Stimulated activated CD8-positive, alpha-beta memory T cell treated with anti-CD3 and anti-CD28 coated beads, Interleukin-2, amount 100 ng/mL, for 48 hours (primary cell): ENCODE measurements at places on chromosomes 2 and 18.

GRCh38 chr2:2836343-2837070, 505.4 kb upstream of the MYT1L start:
- DNase-seq: no peak

- DNase-seq: no peak
Measured at GRCh38 chr2:127608061-127609030, 37.6 kb upstream of the GPR17 start.

- DNase-seq: no peak
Measured at GRCh38 chr18:711310-711656, 1.1 kb downstream of the ENOSF1 start.

- DNase-seq: no peak
Measured at GRCh38 chr2:67055387-67056304, 341.5 kb upstream of the ETAA1 start.

- DNase-seq: no peak
Measured at GRCh38 chr2:196266351-196266750, 95.0 kb upstream of the STK17B start.

GRCh38 chr18:63730773-63731172, 28.0 kb downstream of the SERPINB11 start:
- DNase-seq: no peak

DNA sequence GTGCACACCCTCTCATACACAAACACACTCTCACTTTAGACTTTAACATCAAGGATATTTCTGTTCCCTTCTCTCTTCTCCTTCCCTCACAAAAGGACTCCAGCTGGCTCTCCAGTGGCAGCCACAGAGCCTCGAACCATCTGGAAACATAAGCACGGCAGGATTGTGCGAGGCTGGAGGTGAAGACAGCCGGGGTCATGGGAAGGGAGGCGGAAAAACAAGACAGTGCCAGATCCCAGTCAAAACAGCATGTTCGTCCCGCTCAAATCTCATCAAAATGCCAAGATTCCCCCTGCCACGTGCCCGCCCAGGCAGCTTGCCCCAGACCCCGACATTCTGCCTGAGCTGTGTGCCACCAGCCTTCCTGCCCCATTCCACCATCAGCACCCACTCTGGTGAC, 180.3 kb downstream of the ZBTB7C start:
- DNase-seq: no peak

DNA sequence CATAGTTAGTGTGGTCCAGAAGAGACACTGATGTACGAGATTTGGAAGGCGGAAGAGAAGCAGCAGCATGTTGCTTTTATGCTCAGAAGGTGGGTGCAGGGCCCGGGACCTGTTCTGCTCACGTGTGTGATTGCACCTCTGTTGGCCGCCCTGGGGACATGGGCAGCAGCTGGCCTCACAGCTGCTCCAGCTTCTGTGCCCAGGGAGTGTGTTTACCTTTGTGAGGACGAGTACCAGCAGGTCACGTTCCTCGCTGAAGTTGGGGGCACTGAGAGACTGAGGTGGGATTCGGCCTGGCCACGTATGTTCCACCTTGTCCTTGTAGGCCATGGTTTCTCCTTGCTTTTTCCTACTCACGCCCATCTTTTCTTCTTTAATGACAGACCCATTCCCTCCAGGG, 86.3 kb downstream of the PMAIP1 start:
- DNase-seq: no peak

DNA sequence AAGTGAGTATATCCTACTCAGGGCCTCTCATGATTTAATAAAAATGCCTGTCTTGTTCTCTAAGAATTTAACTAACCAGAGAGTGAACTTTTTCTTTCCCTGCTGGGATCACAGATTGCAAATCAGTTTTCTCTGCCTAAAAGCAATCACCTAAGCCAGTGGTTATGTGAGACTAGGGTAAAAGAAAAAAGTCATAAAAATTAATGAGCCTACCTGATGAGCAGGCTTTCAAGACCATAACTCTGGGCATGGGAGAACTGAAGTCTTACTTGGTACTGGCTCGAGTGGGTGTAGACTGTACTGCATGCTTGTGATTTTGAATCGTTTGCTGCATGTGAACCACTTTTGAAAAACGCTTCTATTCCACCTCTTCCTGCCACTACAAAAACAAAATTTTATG, 1677.0 kb upstream of the LRRTM1 start:
- no peak for DNase-seq

DNA sequence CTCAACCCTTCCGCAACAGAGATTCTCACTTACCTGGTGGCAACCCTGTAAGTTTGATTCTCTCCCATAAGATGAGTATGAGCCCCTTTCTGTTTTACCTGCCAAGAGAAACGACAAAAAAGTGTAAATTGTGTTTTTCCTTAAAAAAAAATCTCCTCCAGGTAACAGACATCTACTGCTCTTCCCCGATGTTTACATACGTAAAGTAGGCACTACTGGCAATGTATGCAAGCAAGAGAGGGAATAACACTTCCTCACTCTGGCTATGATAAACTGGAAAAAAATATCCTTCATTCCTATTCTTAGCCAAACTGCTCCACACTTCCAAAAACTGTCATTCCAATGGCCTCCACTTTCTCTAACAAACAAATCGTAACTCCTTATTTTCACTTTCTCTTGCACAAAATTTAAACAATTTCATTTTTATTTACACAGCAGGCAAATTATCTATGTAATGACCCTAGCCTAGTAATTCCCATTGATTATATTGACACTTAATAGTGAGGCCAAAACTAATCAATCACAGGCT, 184.5 kb downstream of the TCF4 start:
- no peak for DNase-seq

DNA sequence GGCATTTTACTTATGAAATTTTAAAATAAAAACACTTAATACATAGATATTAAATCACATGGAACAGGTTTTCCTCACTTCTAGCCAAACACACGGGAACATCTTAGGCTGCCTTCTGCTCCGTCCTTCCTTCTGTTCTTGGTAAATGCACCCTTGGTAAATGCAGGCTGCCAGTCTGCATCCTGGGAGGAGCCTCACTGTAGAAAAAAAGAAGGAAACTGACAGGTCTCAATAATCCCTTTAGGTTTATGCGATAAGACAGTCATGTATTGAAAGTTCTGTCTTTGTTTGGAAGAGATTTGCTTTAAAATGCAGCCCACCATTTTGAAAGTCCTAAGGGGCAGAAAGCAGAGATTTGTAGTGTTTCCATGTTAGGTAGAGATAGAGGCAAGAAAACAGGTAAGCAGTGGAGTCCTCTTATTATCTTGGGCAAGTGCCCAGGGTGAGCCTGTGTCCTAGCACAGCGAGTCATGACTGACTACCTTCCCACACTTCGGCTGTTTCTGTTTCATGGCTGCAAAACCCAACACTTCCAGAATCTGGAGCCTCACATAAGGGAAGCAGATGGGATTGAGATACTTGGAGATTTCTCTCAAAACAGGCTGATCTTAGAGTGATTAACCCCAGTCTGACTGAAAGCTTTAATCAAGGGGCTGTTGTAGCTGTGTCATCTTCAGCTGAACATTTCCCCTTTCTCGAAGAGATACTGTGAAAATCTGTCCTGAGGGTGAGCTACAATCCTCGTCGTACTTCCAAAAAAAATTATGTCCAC, 131.4 kb upstream of the MAP3K20 start:
- no peak for DNase-seq

DNA sequence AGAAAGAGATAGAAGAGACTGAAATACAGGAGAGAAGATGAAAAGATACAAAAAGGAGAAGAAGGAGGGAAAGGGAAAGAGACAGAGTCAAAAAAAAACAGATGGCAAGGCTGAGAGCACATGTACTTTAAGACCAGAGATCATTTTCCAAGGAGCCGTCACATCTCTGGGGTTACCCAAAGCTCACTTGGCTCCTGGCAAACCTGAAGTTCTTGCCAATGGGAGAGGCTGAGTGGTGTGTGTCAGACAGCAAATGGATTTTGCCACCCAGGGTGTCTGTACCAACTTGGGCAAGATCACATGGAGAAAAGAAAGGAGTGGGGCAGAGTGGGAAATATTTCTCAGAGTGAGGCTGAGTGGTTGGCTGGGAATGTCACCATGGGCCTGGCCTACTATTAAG, 219.3 kb upstream of the TNP1 start:
- DNase-seq: no peak

DNA sequence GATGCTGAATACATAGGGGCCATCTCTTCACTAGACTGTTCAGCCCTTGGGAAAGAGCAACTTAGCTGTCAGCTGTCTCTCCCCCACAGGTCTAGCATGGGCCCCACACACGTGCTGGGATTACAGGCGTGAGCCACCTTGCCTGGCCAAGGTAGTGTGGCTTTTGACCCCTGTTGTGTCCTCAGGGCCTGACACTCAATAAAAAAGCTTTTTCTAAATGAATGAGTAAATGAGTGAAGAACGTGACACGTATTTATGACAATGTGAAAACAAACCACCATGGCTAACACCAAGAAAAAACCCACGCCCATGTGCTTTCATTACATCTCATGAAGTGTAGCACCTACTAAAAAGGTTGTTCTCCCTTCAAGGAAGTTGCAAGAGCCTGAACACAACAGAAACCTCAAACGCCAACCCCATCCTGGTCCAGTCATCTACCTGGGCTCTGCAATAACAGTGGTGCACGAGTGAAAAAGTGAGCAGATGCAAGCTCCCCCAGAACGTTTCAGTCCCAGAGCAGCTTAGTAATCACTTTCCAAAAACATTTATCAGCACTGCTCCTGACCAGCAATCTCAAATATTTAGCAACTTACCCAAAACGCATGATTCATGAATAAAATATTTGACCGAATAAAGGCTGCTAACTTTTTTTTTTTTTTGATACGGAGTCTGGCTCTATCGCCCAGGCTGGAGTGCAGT, 3.4 kb downstream of the WDFY1 start:
- peak; percentile 44 for DNase-seq

GRCh38 chr2:238891457-238892203, 43.7 kb downstream of the TWIST2 start:
- DNase-seq: no peak

DNA sequence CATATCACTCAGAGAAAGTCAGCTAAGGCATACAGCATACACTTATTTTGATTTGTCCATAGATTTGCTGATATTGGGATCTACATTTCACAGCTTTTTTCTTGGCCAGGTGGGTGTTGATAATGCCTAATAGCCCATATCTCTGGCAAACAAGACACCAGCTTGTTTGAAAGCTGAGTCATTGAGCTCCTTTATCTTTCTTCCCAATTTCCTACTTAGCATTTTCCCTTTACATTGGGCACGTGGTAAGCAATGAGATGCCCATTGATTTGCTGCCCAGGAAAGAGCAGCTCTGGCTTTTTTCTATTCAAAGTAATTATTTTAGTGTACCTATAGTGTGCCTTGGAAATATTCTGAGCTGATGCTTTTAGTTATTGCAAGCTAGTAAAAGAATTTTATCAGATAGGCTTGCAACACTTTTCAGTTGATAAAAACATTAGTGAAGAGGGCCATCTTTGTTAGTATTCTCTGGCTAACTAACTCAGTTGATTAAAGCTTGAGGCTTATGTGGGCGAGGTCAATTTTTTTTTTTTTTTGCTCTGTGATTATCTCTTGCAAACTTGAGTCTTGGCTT, 79.6 kb downstream of the OSBPL6 start:
- no peak for DNase-seq

DNA sequence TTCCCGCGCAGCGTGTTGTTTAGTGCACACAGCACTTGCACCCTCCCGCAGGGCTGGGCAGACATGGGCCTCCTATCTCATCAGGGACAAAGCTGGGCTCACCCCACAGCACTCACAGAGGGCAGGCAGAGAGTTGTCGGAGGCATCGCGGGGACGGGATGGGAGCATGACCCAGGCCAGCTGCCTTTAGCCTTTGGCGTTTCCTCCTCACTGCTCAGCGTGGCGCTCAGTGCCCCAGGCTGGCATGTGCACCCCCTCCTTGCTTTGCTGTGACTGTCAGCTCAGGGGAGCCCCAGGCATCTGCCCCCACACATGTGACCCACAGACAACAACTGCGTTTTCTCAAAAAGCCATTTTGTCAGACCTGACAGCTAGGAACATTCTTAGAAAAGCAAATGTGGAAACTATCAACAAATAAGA, 101.1 kb downstream of the RNF144A start:
- DNase-seq: no peak

GRCh38 chr18:41745166-41746049, 209.6 kb upstream of the PIK3C3 start:
- DNase-seq: no peak

GRCh38 chr2:181686576-181687185, 6.4 kb upstream of the NEUROD1 start:
- no peak for DNase-seq

DNA sequence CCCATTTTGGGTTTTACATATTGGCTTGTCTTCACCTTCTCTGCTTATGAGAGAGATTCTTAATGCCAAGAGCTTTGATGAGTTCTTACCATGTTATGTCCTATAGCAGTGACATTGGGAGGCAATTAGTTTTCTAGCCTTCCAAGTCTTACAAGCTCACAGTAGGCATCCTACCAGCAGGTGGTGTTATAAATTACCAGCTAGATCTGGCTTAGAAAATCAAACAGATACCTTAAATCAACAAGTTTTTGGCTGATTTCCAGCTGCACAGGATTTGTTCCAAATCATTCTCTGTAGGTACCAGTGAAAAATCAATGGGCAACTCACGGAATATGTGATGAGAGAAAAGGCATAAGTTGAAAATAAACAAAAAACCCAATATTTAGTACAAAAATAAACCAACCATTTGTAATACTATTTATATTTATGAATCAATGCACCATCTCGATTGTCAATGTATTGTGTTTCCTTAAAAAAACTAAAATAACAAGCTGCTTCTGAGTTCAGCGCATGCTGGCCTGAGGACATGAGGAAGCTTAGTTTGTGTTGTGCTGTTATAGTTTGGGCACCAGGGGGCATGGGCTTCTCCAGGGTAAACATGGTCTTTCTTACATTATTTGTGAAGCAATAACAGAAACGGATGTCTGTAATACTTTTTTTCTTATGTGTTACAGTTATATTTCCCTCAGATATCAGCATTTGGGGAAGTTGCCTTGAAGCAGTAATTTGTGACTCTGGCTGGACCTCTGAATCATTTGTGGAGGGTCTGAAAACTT, 34.1 kb upstream of the NXPH2 start:
- no peak for DNase-seq

- no peak for DNase-seq
Measured at GRCh38 chr2:127669056-127669455, 6.3 kb downstream of the LIMS2 start.

DNA sequence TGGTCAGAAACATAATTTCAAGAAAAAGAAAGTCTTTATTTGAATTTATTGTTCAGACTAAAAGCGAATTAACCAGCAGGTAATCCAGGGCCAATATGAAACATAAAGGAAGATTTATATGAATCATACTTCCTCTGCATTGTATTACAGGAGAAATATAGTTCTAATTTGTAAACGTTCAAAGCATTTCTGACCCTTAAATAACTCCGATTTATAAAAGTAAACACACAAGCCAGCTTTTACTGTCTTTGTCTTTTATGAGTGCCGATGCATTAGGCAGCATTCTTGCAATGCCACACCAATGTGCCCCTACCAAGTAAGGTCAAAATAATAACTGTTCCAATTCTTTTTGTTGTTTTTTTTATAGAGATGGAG, 118.8 kb upstream of the RBBP8 start:
- no peak for DNase-seq

- no peak for DNase-seq
Measured at GRCh38 chr18:3664563-3665178, 214.7 kb downstream of the TGIF1 start.

GRCh38 chr2:234702731-234703225, 205.9 kb upstream of the ARL4C start:
- no peak for DNase-seq

- DNase-seq: no peak
Measured at GRCh38 chr2:190551928-190552327, 17.4 kb upstream of the NEMP2 start.
